Myocyte (in vitro differentiated cells): ENCODE measurements at places on chromosomes 6 and 20. TPM values are rescaled to one million over a fixed set of nuclear protein-coding genes. Genes with fewer than 3 reads are reported as not detected.

Gene LYRM2
- total RNA-seq = 44.3 and 46.4 TPM in 2 replicates

Gene B4GALT5
- total RNA-seq = 35.8 and 37.3 TPM in 2 replicates

Gene CTCFL
- total RNA-seq = not detected in 2 replicates

- no peak for DNase-seq
Measured at GRCh38 chr6:111580826-111581505, 24.7 kb downstream of the TRAF3IP2 start.

DNA sequence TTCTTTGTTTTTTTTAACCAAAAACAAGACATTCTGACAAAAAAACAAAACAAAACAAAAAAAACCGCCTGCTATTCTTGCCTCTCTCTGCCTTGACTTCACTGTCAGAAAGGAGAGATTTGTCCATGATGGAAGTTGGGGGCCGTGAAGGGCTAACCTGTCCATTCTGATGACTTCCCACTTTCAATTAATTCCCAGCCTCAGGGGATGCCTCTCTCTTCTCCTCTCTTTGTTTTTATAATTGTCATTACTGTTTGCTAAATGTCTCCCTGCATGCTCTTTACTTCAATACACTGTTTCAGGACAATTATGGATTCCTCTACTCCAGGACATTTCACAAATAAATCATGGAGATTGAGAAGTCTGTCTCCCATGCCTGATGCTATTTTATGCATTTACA, 130.5 kb upstream of the CNR1 start:
- DNase-seq = no peak

DNA sequence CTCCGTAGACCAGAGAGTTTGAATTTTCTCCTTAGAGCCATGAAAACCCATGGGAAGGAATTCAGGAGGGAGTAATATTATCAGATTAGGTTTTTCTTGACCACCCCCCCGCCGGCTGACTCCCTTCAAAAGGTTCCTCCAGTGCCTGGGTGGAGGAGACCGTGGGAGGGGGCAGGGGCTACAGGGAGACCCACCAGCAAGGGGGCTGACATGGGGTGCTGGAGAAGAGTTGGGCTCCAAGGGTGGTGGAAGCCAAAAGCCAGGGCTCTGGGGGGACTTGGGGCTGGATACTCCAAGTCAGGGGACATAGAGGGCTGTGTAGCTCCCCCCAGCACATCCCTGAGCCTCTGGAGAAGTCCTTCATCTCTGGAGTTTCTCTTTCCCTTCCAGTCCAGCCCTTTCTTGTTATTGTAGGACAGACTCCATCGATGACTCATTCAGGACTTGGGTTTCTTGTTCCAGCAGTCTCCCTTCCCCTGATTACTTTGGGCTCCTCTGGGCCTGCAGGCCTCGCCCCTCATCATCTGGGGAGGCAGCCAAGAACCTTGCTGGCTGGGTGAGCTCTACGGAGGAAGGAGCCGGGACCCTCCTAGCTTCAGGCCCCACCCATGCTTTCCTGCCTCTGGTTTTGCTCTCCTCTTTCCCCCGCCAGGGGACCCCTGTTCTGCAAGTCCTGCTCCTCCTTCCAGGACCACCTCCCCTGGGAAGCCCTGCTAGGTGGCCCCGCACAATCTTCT, 10.5 kb upstream of the KIAA1755 start:
- peak; percentile 81 for DNase-seq

DNA sequence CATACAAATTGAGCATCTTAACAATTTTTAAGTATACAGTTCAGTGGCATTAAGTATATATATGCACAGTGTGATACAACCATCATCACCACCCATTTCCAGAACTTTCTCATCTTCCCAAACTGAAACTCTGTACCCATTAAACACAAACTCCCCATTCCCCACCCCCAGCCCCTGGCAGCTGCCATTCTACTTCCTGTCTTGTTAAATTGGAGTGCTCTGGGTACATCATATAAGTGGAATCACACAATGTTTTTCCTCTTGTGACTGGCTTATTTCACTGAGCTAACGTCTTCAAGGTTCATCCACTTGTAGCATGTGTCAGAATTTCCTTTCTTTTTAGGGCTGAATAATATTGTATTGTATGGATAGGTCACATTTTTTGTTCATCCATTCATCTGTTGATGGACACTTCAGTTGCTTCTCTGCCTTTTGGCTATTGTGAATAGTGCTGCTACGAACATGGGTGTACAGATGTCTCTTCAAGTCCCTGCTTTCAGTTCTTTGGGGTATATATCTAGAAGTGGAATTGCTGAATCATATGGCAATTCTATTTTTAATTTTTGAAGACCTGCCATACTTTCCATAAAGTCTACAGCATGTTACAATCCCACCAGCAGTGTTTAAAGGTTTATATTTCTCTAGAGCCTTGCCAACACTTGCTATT, 19.6 kb upstream of the RREB1 start:
- DNase-seq = no peak

GRCh38 chr6:100568255-100568654, 103.5 kb upstream of the SIM1 start:
- DNase-seq = no peak

DNA sequence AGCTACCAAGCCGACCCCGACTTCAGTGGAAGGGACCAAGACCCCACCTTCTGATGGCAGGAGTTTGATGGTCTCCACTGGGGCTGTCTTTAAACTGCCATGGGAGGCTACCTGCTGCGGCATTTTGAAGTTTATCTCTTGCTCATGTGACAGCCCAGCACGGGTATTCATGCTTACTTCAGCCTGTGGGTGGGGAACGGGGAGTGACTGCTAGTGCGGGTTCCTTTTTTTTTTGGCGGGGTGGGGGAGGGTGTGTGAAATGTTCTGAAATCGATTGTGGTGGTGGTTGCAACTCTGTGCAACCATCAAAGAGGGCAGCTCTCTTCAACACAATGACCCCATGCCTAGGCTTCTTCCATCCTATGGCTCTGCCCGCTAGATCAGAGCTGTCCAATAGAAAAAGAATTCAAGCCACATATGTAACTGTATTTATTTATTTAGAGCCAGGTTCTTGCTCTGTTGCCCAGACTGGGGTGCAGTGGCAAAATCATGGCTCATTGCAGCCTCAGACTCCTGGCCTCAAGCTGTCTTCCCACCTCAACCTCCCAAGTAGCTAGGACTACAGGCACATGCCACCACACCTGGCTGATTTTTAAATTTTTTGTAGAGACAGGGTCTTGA, 53.7 kb downstream of the PPP1R16B start:
- DNase-seq = no peak

GRCh38 chr6:43739642-43740091, 30.3 kb upstream of the VEGFA start:
- DNase-seq = no peak
